ENCODE measurements at places on chromosomes 11 and 22. TPM values are rescaled to one million over a fixed set of nuclear protein-coding genes. Genes with fewer than 3 reads are reported as not detected.

Gene P2RY2
- total RNA-seq, result not detected

Gene LRRC32
- 65.6 TPM for total RNA-seq

Gene CHADL
- 0.12 TPM for total RNA-seq

Gene MYBPC3
- not detected for total RNA-seq

Gene PLEKHA7
- total RNA-seq, result not detected

Gene SNRPD3
- total RNA-seq, result 193 TPM

Gene ZNF280B
- 0.12 TPM for total RNA-seq

Gene VSTM5
- total RNA-seq, result under 0.01 TPM

Gene PRODH
- 0.08 TPM for total RNA-seq

Gene CNGA4
- total RNA-seq, result under 0.01 TPM

Gene OR2AT4
- not detected for total RNA-seq

Gene TMEM225
- total RNA-seq, result not detected
